ENCODE measurements at places on chromosomes 2 and 18.

DNA sequence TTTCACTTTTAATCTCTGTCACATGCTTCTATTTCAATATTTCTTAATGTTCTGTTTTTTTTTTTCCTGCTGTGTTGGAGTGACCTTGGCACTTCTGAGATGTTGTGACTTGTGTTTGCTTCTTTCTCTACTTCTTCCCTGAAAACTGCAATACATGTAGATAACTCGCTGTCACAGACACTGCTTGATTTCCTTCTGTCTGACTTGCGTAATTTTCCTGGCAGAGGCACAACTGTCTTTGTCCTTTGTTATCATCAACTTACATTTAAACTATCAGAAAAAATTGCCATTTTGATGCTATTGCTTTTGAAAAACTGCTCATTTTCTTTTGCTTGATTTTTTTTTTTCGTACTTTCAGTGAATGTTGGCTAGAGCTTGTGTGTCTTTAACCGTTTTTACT is 69.0 kb downstream of the BABAM2 start:
- no peak for DNase-seq

GRCh38 chr2:218334531-218334930 is 22.1 kb upstream of the CATIP start:
- no peak for DNase-seq

- DNase-seq, result no peak
Measured at GRCh38 chr2:128410035-128410757, 91.5 kb upstream of the HS6ST1 start.

DNA sequence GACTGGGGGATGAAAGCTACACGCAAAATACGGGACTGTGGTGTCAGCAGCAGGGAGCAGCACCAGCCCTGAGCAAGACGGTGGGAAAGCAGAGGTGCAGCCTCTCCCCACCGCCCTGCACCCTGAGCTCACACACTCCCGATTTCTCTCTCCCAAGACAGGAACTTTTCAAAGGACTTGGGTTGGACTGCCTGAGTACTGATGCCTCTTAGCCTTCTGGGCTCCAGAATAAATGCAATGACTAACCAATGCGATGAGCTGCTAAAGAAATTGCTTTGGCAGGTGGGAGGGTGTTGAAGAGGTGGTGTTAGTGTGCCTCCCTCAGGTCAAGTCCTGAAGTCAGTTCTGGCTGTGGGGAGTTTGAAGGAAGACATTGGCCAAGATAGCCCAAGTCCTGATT is 9.6 kb downstream of the TRIM54 start:
- DNase-seq, result no peak

GRCh38 chr18:39841482-39842365 is 2113.3 kb upstream of the PIK3C3 start:
- DNase-seq, result no peak

- DNase-seq, result peak; percentile 3
Measured at GRCh38 chr2:33598561-33599174, 431 bp downstream of the FAM98A start.

DNA sequence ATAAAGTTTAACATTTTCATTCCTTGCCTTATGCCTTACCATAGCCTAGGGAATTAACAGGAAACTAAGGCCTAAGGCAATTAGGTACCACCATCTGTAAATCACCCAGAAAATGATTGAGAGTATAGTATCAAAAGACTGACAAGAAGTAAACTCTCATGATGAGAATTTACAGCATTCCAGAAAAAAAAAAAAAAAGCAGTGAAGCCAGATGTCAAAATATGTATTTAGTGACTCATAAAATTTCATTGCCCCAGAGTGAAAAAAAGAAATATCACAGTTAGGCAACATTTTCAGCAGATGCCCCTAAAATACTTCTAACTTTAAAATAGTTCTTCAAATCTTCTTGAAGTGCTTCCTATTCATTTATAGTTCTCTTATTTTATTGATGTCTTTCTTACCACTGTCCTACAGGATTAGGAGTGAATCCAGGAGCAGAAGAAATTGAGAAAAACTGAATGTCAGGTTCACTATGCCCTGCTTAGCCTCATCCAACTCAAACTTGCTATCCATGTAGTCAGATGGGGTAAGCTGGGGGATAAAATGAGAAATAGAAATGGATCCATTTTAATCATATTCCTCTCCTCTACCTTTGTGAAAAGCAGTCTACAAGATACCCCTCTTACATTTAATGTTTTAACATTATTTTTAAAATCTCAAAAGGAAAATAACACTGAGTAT is 57.3 kb upstream of the TANK start:
- DNase-seq, result no peak

DNA sequence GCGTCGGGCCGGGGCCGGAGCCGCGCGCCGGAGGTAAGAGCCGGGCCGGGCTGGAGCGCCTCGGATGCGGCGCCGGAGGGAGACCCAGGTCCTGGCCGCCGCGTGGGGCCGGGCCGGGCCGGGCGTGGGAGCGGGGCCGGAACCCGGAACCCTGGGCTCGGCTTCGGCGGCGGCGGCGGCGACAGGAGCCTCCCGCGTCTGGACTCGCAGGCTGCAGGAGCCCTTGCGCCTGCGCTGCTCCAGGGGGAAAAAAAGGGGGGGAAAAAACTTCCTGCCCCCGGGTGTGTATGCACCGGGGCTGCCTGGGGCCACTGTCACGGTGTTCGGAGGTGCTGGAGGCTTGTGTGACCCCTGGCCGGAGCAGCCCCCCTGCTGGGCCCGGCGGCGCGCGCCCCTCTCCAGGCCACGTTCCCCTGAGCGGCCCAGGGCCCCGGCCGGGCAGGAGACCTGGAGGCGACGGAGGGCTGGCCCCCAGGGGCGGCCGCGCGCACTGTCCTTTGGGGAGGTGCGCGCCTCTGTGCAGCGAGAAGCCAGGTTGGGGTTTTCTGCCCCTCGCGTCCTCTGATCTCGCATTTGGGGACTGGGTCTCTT is 864 bp downstream of the KLHL29 start:
- no peak for DNase-seq

- no peak for DNase-seq
Measured at GRCh38 chr2:225694664-225695063, 295.2 kb downstream of the NYAP2 start.

DNA sequence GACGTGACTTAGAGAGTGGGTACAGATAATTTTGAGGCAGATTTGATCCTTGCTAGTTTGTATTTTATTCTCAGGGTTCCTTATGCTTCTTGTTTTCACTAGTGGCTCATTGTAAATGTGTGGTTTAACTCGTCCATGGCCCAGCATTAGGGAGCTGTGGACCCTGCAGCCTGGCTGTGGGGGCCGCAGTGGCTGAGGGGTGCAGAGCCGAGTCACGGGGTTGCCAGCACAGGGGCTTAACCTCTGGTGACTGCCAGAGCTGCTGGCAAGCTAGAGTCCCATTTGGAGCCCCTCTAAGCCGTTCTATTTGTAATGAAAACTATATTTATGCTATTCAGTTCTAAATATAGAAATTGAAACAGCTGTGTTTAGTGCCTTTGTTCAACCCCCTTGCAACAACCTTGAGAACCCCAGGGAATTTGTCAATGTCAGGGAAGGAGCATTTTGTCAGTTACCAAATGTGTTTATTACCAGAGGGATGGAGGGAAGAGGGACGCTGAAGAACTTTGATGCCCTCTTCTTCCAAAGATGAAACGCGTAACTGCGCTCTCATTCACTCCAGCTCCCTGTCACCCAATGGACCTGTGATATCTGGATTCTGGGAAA is 269.9 kb downstream of the MYT1L start:
- no peak for DNase-seq

DNA sequence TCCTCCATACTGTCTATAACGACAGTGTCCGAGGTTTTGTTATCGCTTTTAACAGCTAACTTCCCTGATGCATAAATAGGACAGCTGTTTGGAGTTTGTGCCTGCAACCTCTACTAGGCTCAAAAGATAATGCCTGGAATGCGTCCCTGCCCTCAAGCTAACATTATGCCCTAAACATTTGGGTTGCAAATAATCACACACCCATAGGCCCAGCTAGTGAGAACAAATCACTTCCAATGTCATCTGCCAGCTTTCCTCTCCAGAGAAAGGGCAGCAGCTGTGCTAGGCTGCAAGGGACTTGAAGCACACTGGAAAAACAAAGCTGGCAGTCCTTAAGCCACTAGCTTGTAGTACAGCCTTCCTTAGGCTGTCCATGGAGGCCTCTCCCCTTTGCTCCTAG is 201.8 kb upstream of the LYPD1 start:
- no peak for DNase-seq

- no peak for DNase-seq
Measured at GRCh38 chr2:119352357-119352756, 14.3 kb downstream of the C2orf76 start.

GRCh38 chr18:62637807-62638687 is 77.3 kb upstream of the PHLPP1 start:
- peak; percentile 6 for DNase-seq

DNA sequence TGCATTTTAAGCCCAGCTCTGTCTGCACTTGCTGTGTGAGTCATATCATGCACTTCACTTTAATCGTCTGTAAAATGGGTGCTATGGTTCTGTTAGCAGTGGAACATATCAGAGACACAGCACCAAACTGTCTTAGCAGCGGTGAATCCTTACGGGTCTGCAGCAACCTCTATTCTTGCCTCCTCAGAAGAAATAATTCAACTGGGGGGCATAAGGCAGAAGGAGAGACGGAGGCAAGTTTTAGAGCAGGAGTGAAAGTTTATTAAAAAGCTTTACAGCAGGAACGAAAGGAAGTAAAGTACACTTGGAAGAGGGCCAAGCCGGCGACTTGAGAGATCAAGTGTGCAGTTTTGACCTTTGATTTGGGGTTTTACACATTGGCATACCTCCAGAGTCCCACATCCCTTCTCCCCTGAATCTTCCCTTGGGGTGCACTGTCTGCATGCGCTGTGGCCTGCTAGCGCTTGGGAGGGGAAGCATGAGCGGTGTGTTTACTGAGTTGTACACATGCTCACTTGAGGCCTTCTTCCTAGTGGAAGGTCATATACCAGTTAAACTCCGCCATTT is 109.8 kb downstream of the DDX1 start:
- DNase-seq, result no peak

GRCh38 chr18:79556829-79557585 is 122.6 kb upstream of the CTDP1 start:
- DNase-seq, result no peak

DNA sequence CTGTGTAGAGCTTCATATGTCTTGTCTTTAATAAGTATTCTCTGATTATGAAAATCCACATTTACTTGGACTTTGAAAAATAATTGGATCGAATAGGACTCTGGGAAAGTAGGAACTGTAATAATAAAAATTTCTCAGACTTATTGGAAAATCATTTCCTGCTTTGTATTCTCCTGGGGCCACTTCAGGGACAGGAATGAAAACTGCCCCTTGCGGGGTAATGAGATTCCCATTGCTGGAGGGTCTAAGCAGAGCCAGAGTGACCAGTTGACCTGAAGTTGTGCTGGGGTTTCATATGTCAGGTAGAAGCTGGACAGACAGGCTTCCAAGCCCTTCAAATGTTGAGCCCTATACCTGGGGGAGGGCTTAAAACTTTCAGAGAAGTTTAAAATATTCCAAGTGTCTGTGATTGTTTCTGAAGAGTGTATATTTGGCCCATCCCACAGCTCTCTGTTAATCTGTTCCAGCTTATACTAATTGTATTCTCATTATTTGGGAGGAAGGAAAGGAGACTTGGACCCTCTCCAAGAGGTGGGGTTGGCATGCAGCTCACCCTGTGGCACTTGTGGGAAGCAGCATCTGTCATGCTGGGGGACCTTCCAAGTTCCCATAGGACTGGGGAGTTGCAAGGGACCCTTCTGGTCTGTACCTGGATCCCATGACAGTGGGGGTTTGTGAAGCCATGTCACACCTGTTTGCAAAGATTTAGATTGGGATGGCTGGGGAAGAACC is 268.7 kb upstream of the ATP5MC3 start:
- DNase-seq, result no peak

DNA sequence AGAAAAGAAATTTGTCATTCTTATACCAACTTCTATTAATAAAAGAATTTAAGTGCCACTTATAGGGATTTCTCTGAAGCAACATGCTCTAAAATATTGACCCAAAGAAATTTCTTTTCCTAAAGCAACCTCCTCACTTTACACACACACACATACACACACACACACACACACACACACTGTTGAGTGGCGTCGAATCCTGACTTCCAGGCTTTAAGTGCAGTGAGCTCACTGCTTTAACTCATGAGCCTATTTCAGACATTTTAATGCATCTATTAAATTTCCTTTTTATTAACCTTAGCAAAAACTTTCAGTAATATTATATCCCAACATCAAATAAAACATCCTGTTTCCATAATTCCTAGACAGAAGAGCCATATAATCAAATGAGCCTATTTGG is 229.1 kb upstream of the ACVR2A start:
- DNase-seq, result no peak

GRCh38 chr18:23721696-23722480 is 32.6 kb downstream of the LAMA3 start:
- no peak for DNase-seq

DNA sequence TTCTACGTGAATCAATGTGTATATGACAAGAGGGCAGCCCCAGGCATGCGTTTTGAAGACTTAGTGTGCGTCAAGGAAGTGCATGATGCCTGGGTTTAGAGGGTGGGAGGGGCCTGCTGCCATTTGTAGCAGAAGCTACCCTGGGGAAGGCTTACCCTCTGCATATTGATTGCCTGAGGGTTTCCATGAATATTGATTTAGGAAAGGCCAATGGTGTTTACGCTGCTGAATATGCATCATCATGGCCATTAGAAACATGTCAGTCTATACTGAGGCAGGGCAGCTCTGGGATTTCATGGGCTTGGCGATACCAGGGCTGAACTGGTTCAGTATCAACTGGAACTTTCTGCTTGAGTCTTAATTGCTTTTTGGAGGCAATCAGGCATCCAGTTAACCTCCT is 259.3 kb downstream of the DCDC2C start:
- no peak for DNase-seq

DNA sequence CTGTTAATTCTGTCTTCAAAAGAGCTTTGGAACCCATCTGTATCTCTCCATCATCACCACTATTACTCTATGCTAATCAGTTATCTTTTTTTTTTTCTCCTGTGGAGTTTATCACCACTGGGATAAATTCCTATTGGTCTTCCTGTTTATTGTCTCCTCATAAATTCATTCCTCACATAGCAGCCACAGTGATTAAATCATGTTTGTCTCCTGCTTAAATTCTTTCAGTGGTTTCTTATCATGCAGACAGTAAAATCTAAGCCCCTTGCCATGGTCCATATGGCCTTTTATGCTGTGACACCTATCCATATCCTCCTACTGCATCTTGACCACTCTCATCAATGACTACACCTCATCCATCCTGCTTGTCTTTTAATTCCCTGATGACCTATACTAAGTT is 239.8 kb upstream of the ZEB2 start:
- DNase-seq, result no peak

DNA sequence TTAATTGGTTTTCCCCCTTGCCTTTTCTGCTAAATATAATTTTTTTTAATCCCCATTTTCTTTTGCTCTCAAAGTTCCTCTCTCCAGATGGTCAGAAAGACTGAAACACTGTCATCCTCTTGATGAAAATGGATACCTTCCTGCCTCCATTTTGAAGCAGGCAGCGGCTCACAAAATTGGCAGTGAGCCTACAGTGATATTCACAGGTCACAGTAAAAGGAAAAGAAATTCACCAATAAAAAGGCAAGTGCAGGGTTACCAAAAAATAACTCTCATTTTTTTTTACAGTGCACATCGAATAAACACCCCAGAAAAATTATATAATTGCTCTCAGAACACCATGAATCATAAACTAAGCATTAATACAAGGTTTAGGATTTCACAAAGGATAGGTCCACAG is 307.5 kb downstream of the TCF4 start:
- no peak for DNase-seq

- no peak for DNase-seq
Measured at GRCh38 chr2:96876269-96877041, 6.6 kb upstream of the SEMA4C start.

GRCh38 chr2:148483665-148484064 is 160.9 kb upstream of the EPC2 start:
- no peak for DNase-seq

GRCh38 chr2:43070676-43071502 is 155.5 kb downstream of the ZFP36L2 start:
- no peak for DNase-seq
